ENCODE measurements at places on chromosomes 6 and 20.
A peak's percentile ranks its signal among the peaks of the same experiment; 100 is the strongest.

- DNase-seq: peak; percentile 75
These were observed 12.8 kb downstream of the STK4 start for GRCh38 chr20:44979090-44979621.

DNA sequence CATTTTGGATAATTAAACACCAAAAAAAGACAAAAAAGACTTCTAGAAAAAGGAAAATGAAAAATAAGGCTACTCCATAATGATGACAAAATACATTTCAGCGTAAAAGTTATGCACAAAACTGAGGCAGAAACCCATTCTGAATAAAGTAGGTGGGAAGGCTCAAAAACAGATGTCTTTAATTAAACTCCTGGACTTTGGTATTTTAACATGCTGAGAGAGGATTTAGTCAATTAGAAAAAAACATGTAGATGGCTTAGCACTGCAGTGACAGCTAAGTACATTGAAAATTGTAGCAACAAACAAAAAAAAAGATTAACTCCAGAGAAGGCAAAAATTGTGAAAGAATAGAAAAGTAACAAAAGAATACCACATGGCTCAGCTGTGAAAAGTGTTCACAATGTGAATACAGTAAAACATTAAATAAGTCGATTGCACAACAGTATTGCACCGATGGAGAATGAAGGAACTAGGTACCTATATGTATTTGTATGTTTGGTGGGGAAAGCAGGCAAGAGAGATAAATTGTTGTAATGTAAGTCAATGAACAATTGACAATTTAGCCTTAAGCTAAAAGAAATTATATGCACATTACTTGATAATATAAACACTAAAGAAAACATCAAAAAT is 59.5 kb downstream of the TBC1D32 start:
- no peak for DNase-seq

- DNase-seq: no peak
These were observed 219.9 kb upstream of the GMDS start for GRCh38 chr6:2465336-2465735.

- no peak for DNase-seq
These were observed 32.8 kb upstream of the PMEPA1 start for GRCh38 chr20:57742507-57743181.

DNA sequence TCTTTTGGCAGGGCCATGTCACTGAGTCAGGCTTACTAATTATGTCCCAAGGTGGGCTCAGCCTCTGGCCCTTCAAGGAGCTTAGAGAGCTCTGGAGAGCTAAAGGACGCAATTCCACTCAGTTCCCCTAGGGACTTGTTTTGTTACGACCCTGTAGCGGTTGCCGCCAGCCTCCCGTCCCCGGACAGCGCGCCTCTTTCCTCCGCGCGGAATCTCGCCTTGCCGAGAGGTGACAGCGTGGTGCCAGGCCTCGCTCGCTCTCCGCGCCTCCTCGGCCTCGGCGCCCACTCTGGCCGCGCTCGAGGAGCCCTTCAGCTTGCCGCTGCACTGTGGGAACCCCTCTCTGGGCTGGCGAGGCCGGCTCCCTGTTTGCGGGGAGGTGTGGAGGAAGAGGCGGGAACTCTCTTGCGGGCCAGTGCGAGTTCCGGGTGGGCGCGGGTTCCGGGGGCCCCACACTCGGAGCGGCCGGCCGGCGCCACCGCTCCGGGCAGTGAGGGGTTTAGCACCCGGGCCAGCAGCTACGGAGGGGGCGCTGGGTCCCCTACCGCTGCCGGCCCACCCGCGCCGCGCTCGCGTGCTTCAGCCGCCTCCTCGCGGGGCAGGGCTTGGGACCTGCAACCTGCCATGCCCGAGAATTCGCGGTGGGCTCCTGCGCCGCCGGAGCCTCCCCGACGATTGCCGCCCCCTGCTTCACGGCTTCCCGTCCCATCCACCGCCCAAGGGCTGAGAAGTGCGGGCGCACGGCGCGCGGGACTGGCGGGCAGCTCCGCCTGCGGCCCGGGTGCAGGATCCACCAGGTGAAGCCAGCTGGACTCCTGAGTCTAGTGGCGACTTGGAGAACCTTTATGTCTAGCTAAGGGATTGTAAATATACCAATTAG is 9.9 kb upstream of the ZNF311 start:
- no peak for DNase-seq

GRCh38 chr20:32526125-32526524 is 59.0 kb downstream of the NOL4L start:
- no peak for DNase-seq

- DNase-seq: no peak
These were observed 76.6 kb upstream of the VGLL2 start for GRCh38 chr6:117188627-117189201.

Data from T follicular helper cell (primary cell).